Activated T-cell treated with anti-CD3 and anti-CD28 coated beads, Interleukin-2, amount 50 U/mL, for 4 hours (primary cell): ENCODE measurements at places on chromosomes 2 and 18. TPM values are rescaled to one million over a fixed set of nuclear protein-coding genes. Genes with fewer than 3 reads are reported as not detected.

Gene PRR30
- not detected for total RNA-seq

Gene REEP1
- 0.13 TPM for total RNA-seq

Gene IGFBP2
- total RNA-seq = 1.9 TPM

Gene NEMP2
- total RNA-seq = 6.8 TPM

Gene IL36B
- not detected for total RNA-seq

Gene CELF4
- not detected for total RNA-seq

Gene GLB1L
- 3.2 TPM for total RNA-seq

Gene AKAIN1
- total RNA-seq = not detected

Gene ANKMY1
- 15.7 TPM for total RNA-seq

Gene LIMS2
- 5.2 TPM for total RNA-seq

Gene CD8B2
- 0.11 TPM for total RNA-seq

DNA sequence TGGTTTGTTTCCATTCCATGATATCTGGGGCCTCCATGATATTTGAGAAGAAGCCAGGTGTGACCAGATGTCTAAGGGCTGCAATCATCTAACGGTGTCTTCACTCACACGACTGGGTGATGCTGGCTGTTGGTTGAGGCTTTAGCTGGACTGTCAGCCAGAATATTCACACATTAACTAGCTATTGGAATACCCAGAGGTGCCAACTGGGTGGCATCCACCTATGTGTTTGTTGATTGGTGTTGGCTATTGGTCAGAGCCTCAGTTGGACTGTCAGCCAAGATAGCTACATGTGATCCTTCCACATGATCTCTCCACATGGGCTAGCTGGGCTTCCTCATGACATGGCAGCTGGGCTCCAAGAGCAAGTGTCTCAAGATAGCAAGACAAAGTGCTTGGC lies 117.4 kb downstream of the CDCA7 start:
- no peak for DNase-seq

DNA sequence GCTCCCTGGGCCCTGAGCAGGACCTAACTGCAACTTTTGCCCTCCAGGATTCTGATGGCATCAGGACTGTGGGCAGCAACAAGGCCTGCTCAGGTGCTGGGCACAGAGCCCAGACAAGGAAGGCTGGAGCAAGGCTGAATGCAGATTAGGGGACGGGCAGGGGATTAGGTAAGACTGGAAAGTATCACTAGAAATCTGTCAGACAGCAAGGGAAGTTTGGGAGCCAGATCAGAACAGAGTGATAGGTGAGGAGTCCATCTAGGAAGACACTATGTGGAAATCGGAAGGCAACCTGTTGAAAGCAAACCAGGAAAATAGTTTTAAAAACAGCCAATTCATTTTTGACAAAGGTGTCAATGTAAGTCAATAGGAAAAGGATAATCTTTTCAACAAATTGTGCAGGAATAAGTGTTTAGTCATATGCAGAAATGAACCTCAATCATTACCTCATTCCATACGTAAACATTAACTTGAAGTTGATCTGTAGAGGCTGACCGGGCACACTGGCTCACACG lies 56.4 kb upstream of the STPG4 start:
- no peak for DNase-seq

GRCh38 chr2:66268756-66269155 lies 166.2 kb upstream of the MEIS1 start:
- DNase-seq = no peak

- DNase-seq = no peak
Observed at GRCh38 chr18:79567481-79568147, 112.0 kb upstream of the CTDP1 start.

- no peak for DNase-seq
Observed at GRCh38 chr18:4299395-4299794, 155.7 kb downstream of the DLGAP1 start.

- DNase-seq = no peak
Observed at GRCh38 chr18:48090702-48091101, 160.2 kb upstream of the SMAD2 start.

GRCh38 chr2:125643128-125643527 lies 1012.8 kb upstream of the GYPC start:
- no peak for DNase-seq

- DNase-seq = no peak
Observed at GRCh38 chr2:215377283-215377682, 58.6 kb downstream of the FN1 start.

GRCh38 chr18:54776282-54776977 lies 51.8 kb upstream of the RAB27B start:
- no peak for DNase-seq

DNA sequence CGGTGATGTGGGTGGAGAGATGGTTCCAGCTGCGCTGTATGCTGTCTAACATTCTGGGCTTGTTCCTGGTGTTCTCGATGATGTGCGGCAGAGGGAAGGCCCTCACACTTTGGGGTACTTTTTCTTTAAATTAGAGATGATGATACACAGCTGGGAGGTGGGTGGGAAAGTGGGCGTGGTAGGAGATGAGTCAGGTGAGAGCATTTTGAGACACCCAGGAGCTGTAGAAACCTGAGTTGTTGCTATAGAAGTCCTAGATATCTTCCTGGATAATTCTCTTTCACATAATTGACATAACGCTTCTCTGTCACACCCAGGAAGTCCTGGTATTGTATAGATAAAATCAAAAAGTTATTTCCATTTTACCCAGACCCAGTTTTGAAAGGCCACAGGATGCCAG lies 103.8 kb upstream of the ALKAL2 start:
- DNase-seq = no peak

DNA sequence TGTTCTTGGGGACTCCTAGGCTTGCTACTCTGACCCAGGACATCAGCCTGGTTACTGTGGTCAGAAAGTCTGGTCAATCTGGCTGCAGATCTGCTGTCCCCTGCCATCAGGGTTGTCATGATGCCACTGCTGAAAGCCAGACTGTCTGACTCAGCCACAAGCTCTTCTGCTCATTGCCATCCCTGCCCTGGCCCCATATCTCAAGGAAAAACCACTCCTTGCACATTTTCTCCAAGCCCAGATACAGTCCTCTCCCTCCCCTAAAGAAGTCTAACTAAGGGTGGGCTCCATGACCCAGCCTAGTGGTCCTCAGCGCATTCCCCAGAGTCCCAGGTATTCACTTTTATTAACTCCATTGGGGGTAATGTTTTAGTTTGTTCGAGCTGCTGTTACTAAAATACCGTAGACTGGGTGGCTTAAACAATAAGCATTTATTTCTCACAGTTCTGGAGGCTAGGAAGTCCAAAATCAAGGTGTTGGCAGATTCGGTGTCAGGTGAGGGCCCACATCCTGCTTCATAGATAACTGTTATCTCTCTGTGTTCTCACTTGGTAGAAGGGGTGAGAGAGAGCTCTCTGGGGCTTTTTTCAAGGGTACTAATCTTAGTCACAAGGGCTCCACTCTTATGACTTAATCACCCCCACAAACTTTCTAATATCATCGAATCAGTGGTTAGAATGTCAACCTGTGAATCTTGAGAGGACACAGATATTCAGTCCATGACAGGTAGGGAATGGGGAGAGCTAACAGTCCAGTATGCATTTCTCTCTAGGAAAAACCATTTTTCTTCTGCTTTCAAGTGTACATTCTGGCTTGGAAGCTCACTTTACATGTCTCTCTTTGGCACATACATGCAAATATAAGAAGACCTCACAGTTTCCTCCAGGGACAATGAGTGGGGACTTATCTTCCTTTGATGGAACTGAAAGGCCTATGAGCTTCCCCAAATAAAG lies 94.8 kb upstream of the CXCR4 start:
- DNase-seq = no peak

DNA sequence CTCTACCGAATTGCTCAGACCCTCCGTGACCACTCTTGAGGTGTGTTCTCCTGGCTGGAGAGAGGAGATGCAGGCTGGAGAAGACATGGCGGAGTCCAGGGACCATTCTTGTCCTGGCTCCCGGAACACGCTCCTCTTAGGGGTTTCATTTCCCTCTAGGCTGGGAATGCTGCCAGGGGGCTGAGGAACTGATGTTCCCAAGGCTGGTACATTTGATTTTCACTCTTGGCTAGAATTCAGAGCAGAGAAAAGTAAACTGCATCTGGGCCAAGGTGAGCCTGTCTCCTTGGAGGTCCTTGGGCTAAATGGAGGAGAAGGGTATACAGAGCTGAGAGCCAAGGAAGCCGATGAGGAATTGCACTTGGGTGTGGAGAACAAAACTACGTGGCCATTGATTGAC lies 28.2 kb upstream of the LBH start:
- no peak for DNase-seq

DNA sequence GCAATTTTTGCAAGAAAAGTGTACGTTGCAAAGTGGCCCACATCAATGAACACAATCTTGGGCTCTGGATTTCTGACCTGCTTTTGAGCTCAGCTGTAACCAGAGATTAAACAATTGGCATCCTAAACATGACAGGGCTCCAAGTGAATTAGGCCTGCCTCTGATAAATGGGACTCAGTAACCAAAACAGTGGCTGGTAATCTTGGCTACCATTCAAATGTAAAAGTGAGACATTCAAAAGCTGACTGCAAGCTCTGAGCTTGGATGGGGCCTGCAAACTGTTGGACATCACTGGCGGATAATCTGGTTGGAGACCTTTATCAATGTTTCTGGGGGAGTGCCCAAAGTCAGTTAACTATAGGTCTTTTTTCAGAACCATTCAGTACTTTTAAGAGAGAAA lies 160.7 kb downstream of the RAB3GAP1 start:
- DNase-seq = no peak

DNA sequence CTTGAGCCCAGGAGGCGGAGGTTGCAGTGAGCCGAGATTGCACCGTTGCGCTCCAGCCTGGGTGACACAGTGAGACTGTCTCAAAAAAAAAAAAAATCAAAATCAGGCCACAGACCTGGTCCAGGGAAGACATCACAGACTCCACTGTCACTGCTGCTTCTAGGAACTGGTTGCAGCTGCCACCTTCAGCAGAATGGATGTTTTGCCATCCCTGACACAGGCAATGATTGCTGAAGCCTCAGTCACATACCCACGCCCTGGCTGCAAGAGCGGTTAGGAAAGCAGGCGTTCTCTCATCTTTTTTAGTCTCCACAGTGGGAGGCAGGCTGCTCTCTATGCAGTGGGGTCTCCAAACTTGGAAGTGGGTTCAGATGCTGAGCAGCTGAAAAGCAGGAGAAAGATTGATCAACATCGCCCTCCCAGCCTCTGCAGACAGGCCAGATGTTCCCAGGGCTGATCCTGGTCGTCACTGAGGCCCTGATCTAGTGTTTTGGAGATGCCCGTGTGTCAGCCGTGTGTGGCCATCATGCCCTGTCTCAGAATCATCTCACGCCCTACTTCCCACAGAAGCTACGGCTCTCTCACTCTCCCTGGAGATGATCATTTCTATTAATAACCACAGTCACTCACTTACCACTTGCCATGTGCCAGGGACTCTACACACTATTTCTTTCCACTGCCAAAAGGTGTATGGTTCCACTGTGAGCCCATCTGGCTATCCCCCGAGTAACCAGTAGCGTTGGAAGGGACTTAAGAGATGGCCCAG lies 91.8 kb downstream of the PLB1 start:
- DNase-seq = no peak

- DNase-seq = no peak
Observed at GRCh38 chr2:96532641-96533291, 3.8 kb upstream of the ARID5A start.

DNA sequence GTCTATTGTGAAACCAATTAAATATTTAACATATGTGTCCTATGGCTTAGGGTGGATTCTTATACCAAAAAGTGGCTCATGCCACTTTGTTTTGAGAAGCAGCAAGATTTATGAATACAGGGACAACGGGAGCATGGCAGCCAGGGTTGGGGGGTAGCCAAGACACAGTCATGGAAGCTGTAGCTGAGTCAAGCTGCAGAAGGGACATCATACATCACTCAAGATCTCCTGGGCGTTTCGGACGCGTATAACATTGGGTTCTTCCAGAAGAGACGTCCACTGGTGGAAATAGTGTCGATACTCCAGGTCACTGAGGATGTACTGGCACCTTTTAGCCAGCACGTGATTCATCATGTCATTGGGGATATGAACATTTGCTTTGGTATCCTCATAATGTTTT lies 152.7 kb downstream of the RIF1 start:
- DNase-seq = no peak

- no peak for DNase-seq
Observed at GRCh38 chr2:121555008-121555407, 24.3 kb downstream of the RNU4ATAC start.

DNA sequence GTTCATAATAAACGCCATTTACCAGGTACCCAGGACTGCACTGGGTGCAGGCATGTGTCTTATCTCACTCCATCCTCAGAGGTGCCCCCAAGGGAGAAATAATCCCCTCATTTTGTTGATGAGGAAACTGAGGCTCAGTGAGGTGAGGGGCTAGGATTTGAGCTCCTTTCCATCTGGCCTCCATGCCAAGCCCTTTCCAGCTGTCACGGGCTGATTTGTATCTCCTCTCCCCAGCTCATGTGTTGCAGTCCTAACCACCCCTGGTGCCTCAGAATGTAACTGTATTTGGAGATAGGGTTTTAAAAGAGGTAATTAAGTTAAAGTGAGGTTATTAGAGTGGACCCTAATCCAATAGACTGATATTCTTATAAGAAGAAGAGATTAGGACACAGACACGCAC lies 137.3 kb downstream of the MYCN start:
- DNase-seq = no peak

DNA sequence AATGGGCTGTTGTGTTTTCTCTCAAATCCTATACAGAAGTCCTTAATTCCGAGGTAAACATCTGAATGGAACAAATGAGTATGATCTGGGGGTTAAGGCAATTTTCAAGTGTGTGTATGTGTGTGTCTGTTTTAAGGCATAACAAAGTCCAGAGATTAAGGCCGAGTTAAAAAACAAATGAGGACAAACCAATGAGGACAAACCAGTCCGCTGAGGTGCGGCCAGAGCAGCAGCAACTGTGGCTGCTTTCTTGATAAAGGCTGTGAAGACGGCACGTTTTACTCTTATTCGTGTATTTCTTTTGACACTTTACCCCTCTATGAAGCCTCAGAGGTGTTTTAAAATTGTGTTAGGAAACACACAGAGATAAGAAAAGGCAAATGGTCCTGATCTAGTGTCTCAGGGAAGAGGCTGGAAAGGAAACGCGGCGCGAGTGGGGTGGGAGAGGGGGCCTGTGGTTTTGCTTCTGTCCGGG lies 495 bp upstream of the GULP1 start:
- no peak for DNase-seq
